ENCODE measurements at places on chromosomes 12 and 14.

GRCh38 chr14:72443991-72444441 lies 449.9 kb downstream of the DPF3 start:
- no peak for DNase-seq

DNA sequence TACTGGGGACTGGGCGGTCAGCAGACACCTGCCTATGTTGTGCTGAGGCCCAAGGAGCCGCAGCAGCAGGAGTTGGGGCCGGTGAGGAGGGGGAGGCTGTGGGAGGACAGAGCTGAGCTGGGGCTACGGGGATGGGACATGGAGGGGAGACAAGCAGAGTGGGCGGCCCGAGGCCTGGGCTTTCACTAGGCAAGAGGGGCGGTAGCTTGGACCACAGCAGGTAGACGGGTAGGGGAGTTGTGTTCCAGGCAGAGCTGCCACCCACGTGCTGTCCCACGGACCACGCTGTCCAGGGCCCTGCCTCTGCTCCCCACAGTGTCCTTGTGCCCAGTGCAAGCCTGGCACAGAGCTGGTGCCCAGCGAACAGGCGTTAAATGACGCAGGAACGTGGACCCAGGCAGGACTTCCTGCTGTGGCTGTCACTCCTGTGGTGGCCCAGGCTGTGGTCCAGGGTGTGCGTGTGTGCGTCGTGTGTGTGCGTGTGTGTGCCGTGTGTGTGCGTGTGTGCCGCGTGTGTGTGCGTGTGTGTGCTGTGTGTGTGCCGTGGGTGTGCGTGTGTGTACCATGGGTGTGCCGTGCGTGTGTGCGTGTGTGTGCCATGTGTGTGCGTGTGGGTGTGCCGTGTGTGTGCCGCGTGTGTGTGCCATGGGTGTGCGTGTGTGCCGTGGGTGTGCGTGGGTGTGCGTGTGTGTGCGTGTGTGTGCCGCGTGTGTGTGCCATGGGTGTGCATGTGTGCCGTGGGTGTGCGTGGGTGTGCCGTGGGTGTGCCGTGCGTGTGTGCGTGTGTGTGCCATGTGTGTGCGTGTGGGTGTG lies 6.8 kb downstream of the CEP170B start:
- no peak for DNase-seq

DNA sequence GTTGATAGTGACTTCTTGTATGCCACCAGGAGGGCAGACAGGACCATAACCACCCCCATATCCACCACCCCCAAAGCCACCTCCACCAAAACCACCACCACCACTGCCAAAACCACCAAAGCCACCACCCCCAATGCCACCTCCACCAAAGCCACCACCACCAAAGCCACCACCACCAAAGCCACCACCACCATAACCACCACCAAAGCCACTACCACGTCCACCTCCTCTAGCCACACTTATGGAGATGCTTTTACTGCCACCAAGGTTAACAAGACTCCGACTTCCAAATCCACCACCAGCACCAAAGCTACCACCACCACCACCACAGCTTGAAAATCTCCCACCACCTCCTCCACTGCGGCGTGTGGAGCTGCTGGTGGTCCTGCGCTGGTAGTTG lies 332 bp downstream of the KRT1 start:
- no peak for DNase-seq

- no peak for DNase-seq
Measured at GRCh38 chr12:3313066-3313465, 177.9 kb upstream of the PRMT8 start.

- no peak for DNase-seq
Measured at GRCh38 chr14:64688031-64688430, 16.2 kb upstream of the PLEKHG3 start.

DNA sequence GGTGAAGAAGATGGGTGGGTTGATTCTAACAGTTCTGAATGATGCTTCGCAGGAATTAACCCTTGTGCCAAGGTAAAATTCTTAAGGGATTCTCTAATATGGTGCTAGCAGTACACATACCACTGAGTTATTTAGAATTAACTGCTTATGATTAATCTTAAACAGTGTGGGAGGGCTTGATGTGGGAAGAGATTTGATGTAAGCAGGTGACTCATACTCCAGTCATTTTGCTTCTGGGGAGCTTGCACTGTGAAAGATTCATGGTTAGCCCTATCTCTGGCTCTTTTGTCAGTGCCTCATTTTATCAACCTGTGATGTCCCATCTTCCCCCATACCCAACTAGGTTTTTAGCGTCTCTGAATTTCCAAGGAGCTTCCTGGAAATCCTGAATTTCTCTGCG lies 83.8 kb downstream of the NRXN3 start:
- no peak for DNase-seq

DNA sequence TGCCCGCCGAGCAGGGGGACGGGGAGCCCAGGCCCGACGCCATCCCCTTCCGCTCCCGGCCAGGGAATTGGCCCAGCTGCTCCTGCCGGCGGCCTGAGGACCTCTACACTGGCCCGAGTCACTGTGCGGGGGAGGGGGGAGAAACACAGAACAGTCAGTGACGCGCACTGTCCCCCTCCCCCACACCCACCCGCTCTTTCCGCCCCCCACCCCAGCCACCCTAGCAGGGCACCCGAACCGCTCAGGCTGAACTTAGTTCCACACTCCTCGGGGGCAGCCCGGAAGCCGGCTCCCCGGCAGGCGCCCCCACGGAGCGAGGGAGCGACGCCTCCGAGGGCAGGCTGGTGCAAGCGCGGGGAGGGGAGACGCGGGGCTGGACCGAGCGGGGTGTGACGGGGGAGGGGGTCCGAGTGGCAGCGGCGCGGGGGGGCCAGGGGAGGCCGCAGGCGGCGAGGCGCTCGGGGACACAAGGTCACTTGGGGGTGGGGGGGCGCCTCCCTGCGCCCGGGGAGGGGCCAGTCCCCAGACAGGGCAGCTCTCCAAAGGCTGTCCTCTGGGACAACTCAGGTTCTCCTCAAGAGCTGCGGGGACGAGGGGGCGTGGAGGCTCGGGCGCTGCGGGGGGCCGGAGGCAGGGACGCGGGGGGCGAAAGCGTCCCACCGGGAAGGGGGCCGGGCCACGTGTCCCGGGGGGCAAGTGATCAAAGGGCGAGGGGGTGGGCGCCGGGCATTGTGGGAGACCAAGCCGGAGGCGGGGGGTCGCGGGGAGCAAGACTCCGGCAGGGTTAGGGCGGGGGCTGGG lies 648 bp downstream of the CHD4 start:
- DNase-seq: peak; percentile 77

GRCh38 chr12:2353691-2354090 lies 300.9 kb downstream of the CACNA1C start:
- DNase-seq: peak; percentile 31
